Bronchial epithelial cell (primary cell): ENCODE measurements at places on chromosomes 2 and 18. TPM values are rescaled to one million over a fixed set of nuclear protein-coding genes. Genes with fewer than 3 reads are reported as not detected.

- peak; percentile 18 for DNase-seq
Observed at GRCh38 chr2:213934560-213934959, 476.3 kb upstream of the VWC2L start.

Gene RNF152
- 28.4 and 31.9 TPM in 2 replicates for total RNA-seq

GRCh38 chr2:73418343-73418742 is 32.7 kb downstream of the ALMS1 start:
- peak; percentile 37 for DNase-seq

DNA sequence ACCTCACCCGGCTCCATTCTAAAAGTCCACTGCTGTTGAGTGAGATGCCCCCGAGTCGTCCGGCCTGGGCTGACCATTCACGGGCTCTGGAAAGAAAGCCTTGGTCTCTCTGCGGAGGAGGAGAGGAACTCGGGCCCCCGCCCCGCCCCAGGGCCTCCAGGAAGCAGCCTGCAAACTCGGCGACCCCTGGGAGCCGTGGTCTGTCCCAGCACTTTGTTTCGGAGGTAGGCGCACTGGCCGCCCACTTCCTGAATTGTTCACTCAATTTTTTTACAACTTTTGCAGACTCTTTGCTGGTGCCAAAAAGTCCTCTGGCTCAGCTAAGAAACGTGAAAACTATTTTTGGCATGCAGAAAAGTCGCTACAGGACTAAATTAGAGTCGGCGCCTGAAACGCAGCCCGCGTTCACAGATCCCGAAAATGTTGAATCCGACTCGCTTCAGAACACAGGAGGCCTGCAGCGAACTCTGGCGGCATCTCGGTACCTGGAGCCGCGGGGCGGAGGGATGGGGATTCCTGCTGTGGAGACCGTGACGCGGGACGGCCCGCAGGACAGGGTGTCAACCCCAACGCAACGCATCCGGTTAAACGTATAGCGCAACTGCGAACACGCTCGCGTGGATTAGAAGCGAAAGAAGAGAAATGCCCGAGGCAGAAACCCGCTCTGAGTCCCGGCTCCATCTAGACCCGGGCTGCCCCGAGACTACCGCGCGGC is 1.5 kb downstream of the PXDN start:
- DNase-seq: peak; percentile 79

GRCh38 chr18:46675112-46675511 is 18.1 kb upstream of the LOXHD1 start:
- DNase-seq: no peak

Gene DTNA
- 1.6 and 1.9 TPM in 2 replicates for total RNA-seq

DNA sequence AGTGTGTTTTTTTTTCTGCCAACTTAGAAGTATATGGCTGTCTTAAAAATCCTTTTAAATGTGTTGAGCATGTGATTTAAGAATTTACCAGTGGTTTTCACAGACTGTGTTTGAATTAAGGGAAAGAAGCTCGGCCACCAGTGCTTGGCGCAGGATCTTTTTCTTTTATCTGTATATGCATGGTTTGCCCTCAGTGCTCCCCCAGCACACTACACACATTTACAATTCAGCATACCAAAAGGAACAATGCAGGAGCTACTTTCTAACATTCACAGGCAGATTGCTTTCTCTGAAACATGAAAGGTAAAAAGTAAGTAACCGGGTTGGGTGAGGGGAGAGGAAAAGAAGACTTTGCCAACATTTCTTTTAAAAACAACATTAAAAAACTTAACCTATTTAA is 3.9 kb downstream of the SALL3 start:
- DNase-seq: no peak
